ENCODE measurements at places on chromosomes 12 and 14.

GRCh38 chr12:87943023-87943422 is 86.2 kb downstream of the C12orf50 start:
- DNase-seq, result no peak

GRCh38 chr14:58560208-58560607 is 77.6 kb upstream of the DACT1 start:
- DNase-seq, result no peak

GRCh38 chr14:71395151-71395604 is 487.9 kb downstream of the PCNX1 start:
- no peak for DNase-seq

DNA sequence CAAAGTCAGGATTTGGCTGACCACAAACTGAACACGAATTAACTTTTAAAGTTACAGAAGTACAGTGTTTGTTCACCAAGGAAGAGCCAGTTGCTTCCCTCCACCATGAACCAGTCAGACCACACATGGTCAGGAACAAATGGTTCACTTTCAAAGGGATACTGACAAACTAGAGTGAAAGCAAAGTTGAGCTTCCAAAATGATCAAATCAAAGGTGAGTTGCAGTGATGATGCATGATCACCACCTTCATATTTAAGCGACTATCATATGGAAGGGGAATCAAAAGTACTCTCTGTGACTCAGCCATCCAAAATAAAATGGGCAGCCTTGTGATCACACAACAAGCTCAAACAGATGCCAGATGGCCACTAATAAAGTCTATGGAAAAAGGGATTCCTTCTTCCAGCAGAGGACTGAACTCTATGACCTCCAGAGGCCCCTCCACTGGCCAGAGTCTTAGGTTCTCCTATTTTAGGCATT is 13.1 kb downstream of the NT5DC3 start:
- DNase-seq, result no peak

- no peak for DNase-seq
Measured at GRCh38 chr12:117844114-117844830, 124.5 kb downstream of the KSR2 start.

DNA sequence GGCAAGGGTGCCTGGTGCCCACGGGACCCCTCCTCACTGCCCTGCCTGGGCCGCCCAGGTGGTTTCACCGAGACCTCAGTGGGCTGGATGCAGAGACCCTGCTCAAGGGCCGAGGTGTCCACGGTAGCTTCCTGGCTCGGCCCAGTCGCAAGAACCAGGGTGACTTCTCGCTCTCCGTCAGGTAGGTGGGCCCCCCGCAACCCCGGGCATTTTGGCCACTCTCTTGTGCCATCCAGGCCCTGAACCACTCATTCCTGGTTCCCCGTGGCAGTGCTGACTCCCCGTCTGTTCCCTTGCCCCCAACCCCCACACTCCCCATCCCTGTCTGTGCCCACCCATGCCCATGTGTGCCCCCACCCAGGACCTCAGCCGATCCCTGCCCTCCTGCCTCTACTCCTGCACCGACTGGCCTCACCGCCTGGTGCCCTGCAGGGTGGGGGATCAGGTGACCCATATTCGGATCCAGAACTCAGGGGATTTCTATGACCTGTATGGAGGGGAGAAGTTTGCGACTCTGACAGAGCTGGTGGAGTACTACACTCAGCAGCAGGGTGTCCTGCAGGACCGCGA is 480 bp downstream of the PTPN6 start:
- no peak for DNase-seq

GRCh38 chr12:15146585-15146984 is 74.6 kb downstream of the RERG start:
- no peak for DNase-seq

GRCh38 chr12:55934773-55935172 is 3.8 kb downstream of the DGKA start:
- DNase-seq, result no peak

DNA sequence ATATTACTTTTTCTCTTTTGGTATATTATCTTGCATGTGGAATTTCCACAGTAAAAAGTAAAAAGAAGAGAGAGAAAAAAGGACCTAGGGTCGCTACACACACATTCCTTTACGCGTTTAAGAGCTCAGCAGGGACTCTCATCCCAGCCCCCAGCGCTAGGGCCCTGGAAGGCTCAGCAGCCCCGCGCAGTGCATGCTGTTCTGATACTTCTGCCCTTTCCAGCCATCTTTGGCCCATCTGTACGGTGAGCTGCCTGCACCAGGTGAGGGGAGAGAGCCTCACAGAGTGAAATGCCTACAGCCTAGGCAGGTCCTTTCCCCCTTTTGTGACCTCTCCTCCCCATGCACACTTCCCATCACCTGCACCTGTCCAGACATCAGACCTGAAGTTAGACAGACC is 1.6 kb upstream of the LTBR start:
- DNase-seq, result no peak

DNA sequence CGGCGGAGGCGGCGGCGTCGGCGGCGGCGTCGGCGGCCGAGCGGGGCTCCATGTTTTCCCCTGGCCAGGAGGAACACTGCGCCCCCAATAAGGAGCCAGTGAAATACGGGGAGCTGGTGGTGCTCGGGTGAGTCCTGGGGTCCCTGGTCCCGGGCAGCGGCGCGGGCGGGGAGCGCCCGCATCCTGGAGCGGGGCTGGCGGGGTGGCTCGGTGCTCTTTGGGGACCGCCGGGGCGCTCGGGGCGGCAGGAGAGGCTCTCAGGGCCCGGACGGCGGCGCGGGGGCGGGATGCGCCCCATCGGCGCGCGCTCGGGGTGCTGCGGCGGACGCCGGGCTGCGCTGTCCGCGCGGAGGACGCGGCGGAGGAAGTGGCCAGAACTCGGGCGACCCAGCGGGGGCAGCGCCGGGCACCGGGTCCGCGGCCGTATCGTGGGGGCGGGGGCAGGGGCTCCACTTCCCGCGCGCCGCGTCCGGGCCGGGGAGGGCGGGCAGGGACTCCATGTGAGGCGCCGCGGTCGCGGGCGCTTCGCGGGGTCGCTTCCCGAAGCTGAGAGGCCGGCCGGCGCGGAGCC is 485 bp downstream of the PELI2 start:
- no peak for DNase-seq

DNA sequence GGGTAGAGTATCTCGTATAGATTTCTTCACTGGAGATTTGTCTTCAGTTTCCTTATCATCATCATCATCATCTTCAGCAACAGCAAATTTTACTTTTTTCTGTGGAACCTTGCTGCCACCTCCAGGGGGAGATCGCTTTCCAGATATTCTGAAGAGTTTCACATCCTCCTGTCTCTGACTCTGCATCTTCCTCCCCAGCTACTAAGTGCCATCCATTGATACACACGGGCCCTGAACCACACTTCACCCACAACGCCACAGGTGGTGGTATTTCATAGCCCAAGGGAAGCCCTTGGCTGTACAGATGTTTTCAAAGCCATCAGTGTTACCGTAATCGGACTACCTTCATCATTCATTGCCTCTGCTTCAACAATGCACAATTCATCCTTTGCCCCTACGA is 82.2 kb downstream of the PPP2R5C start:
- no peak for DNase-seq

GRCh38 chr12:81626406-81626805 is 132.7 kb downstream of the PPFIA2 start:
- DNase-seq, result no peak

GRCh38 chr12:29908157-29908556 is 124.4 kb upstream of the TMTC1 start:
- DNase-seq, result no peak

GRCh38 chr12:127678945-127679344 is 588.0 kb upstream of the TMEM132C start:
- no peak for DNase-seq

GRCh38 chr12:58452546-58452945 is 467.8 kb downstream of the LRIG3 start:
- no peak for DNase-seq

DNA sequence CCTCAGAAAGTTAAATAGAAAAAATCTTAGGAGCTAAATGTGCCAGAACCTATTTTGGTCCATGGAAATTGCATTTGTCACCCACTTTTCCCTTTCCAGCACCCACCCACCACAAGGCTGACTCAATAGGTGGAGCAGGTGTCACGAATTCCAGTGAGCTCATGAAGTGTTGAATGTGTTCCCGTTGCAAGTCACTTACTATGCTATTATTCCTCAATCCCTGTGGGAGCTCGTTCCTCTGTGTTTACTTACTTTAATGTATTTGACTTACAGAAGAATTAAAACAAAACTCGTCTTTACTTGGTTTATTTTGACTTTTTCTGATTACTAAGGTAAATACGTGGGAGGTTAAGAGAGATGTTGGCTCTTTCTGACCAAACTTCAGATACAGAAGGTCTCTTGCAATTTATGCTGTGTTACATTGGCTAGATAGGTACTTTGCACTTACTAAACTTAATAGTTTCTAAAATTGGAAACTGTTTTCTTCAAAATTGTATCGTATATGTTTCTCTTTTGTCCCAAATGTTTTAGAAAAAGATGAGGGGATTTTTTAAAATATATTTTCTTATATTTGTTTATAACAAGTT is 269.4 kb upstream of the NOVA1 start:
- DNase-seq, result no peak

DNA sequence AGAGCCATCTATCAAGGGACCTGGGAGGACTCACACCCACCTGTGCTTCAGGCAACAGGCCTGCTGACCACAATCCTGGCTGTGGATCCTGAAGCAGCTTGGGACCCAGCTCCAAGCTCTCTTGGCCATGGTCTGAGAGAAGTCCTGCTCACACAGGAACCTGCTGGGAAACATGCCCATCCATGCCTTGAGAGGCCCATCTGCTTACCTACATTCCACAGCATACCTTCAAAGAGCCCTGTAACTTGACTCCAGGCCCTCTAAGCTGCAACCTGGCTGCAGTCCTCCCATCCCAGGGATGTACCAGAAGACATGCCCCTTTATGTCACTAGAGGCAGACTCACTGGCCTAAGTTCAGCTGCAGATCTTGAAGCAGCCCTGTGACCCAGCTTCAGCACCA is 61.7 kb upstream of the AMIGO2 start:
- DNase-seq, result no peak

GRCh38 chr14:71115821-71116567 is 208.7 kb downstream of the PCNX1 start:
- no peak for DNase-seq

GRCh38 chr14:56295743-56296142 is 177.5 kb downstream of the PELI2 start:
- no peak for DNase-seq

- no peak for DNase-seq
Measured at GRCh38 chr12:55696796-55697462, 10.8 kb downstream of the ITGA7 start.

DNA sequence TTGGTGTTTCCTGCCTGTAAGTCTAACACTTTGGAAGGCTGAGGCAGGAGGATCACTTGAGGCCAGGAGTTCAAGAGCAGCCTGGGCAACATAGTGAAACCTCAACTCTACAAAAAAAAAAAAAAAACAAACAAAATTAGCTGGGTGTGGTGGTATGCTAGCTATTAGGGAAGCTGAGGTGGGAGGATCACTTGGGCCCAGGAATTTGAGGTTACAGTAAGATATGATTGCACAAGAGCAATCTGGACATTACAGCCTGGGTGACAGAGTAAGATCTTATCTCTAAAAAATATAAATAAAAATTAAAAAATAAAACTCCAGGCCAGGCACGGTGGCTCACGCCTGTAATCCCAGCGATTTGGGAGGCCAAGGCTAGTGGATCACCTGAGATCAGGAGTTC is 39.8 kb upstream of the CMKLR1 start:
- DNase-seq, result no peak

DNA sequence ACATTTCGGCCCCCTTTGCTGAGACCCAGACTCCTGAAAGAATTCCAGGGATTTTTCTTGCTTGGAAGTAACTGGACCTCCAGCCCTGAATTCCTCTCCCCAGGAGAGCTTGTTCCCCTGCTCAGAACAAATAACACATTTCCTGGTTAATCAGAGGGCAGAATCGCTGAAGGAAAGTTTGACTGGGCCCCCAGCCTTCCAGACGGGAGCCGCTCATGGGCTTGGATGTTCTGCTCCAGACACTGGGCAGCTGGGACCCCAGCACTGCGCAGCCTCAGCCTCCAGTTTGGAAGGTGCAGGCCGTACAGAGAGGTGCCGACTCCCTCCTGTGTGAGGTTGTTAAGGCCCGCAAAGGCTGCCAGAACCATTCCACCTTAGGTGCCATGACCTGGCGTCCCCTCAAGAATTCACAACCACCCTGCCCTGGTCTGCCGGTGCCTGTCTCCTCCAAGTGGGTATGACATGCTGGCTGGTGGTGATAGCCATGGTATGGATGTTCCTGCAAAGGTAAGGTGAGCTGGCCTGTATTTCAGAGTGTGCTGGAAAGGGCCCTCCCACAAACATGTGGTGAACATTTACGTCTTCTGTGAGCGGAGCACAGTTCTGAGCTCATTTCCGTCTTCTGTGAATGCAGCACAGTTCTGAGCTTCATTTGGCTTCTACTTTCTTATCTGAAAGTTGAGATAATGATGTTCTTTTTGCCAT is 5.1 kb upstream of the LTBP2 start:
- DNase-seq, result no peak

DNA sequence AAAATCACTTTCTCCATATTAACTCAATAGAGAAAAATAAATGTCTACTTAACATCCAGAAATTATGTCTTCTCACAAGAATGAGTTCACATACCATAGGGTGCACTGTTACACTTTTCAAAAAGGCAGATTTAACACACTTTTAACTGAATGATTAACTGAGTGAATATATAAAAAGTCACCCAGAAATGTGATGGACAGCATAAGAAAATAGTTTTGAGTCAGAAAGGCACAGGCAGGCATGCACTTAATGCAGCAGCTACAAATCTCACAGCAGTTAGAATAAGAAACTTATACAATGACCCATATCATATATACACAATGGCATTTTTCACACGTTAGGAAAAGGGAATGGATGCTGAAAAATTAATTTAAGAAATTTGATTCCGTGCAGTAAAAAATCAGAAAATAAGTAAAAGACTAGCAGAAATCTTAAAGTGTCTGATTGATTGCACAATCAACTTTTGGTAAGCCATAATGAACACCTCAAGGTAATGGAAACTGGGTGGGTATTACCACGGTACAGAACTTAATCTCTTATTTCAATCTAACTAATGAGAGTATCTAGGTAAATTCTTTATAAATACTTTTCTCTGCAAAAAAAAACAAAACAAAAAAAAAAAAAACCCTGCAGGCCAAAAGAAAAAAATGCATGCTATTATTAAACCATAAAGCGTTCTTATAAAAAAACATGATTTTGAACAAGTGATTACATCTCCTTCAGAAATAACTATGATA is 3.5 kb downstream of the MED13L start:
- no peak for DNase-seq

DNA sequence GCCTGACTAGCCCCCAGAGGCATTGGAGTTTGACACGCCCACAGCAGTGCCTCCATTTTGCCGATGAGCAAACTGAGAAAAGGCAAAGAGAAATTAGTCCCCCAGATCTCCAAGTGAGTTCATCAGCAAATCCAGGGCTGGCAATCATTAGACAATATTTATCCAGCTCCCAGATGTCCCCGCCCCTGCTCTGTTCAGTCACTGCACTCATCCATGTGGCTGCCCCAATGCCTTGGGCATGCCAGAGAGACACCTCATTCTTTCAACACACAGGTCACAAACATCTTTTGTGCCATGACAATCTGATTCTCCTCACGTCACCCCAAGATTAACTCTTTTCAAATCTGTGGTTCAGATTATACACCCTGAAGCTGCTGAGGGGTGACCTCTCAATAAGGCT is 43.5 kb downstream of the DPF3 start:
- no peak for DNase-seq

GRCh38 chr12:106801830-106802533 is 27.5 kb downstream of the RIC8B start:
- no peak for DNase-seq

- no peak for DNase-seq
Measured at GRCh38 chr14:104189629-104190335, 51.4 kb downstream of the KIF26A start.

- DNase-seq, result peak; percentile 77
Measured at GRCh38 chr12:7108003-7108795, 815 bp downstream of the C1RL start.
